ENCODE measurements at places on chromosomes 6 and 20. TPM values are rescaled to one million over a fixed set of nuclear protein-coding genes. Genes with fewer than 3 reads are reported as not detected.

Gene PSORS1C2
- total RNA-seq: not detected

Gene CLVS2
- total RNA-seq: not detected

Gene PDE10A
- not detected for total RNA-seq

Gene SYTL3
- total RNA-seq: 0.89 TPM

Gene BFSP1
- not detected for total RNA-seq

Gene SRSF6
- total RNA-seq: 176 TPM

DNA sequence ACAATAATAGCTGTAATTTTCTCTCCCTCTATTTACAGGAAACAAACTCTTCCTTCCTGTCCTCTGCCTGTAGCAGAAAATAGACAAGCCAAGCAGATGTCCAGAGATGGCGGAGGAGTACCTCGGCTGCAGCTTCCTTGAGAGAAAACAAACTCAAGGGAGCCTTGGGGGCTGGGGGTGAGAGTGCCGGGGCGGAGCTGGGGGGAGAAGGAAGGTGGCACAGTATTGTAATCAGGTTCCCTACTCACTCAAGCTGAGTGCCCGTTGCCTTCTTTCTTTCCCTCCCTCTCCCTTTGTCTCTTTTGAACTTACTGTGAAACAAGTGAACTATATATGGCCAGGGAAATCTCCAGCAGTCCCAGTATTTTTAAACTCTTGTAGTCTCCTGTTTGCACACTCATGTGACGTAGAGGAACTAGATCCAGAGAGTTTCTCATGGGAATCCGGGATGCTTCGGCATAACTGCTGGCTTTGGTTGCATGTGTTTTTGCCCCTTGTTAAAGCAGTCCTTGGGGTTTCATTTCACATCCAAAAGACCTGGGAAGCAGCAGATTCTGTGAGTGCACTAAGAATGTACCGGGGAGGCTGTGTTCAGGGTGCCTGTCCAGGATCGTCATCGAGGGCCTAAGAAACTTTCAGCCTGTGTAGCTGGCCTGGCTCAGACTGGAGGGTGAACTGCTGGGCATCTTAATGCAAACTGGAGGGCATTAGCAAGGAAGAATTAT, 44.6 kb upstream of the HDDC2 start:
- DNase-seq: peak; percentile 74

GRCh38 chr6:131773284-131773950, 34.4 kb upstream of the ENPP1 start:
- no peak for DNase-seq

DNA sequence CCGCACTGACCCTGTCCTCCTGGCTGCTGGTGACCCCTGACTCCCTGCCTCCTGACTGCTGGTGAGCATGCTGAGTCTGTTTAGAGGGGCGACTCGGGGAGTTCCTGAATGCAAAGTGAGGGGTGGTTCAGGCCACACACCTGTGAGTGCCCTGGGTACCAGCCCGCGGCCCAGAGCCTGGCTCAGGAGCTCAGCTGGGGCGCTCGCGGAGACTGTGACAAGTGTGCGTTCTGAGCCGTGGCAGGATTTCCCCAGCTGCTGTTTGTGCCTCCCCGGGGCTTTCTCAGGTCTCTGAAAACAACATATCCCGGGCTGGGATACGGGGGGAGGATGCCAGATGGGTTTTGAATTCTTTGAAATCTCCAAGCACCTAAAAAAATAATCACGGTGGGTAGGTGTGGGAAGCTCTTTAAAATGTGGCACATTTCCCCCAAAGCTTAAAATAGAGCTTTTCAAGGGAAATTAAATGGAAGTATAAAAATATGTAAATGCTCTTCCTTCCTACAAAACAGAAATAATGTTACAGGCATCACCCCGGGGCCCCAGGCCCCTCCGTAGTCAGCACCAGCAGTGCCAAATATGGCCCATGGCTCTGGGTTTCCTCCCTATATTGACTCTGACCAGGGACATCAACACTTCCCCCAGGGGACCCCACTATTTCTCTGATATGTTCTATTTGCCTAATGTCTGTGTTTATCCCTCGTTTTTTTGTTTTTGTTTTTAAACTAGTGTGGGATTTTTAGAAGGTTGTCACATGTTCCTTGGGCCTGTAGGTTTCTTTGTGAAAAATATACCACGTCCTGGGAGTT, 49.9 kb upstream of the TAGAP start:
- DNase-seq: peak; percentile 96

GRCh38 chr6:138229072-138229471, 10.8 kb upstream of the PBOV1 start:
- DNase-seq: no peak

DNA sequence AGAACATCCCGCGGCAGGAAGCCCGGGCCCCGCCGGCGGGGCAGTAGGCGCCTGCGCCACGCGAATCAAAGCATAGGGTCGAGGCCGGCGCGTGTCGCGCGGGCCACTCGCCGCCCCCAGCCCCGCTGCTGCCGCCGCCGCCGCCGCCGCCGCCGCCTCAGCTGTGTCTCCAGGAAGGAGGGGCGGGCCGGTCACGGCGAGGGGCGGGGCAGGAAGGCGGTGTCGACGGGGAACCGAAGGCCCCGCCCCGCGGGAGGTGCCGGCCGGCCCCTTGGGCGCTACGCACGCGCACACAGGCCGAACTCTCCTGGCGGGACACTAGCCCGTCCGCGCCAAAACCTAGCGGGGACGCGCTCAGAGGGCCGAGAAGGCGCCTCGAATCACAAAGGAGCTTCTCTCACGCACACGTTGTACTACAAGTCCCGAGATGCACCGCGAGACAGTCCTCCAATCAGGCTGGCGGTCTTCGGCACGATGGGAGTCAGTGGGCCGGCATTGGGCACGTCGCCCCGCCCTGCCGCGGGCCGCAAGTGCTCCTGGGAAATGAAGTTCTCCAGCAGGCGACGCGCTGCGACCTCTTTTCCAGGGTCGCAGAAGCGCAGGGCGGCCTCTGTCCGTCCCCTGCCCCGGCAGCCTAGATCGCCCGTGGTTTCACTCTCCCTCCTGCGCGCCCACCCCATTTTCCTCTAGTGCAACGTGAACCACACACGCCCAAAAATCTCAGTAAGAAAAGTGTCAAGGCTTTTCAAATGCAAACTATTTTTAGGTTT, at the start of gene RALGAPA2:
Gene RALGAPA2, minus strand, starts transcription at position 171 of the 770 bp plus-strand sequence. Its CDS starts 164 bp downstream, at position 7.
- peak; percentile 97 for DNase-seq

DNA sequence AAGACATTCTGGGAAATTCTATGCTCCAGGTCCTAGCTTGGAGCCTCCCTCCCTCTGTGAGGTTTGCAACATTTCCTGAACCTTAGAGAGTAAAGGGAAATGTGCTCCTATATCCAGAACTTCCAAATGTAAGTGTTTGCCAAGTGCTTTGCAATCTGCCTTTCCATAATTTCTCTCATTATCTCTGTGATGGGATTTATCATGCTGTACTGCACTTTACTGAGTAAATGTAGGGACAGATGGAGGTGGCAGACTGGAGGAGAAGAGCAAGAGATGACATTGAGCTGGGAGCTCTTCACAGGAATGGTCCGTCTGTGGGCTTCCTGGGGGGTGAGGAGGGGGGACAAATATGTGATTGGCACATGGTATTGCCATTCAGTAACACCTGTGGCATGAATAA, 184.3 kb downstream of the SOX4 start:
- no peak for DNase-seq

DNA sequence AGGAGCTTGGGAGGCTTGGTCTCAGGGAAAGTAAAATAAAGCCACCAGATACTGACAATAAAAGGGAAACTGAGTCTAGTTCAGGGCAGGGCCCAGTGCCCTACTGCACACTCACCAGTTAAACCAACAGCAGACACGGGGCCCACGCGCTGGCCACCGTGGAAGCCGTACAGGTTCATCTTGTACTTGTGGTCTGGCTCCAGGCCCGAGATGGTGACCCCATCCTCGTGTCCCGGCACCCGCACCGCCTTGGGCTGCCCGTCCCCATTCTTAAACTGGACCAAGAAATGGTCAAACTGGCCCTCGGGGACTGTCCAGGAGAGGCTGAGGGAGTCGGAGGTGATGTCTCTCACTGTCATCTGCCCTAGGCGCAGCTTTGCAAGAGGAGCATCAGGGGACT, 26.5 kb downstream of the CYP21A2 start:
- DNase-seq: no peak

GRCh38 chr6:151389618-151390275, 1.6 kb downstream of the ZBTB2 start:
- DNase-seq: peak; percentile 65

GRCh38 chr6:170180671-170181337, 110.1 kb downstream of the DLL1 start:
- no peak for DNase-seq

GRCh38 chr20:5470943-5471342, 154.2 kb upstream of the PROKR2 start:
- no peak for DNase-seq

DNA sequence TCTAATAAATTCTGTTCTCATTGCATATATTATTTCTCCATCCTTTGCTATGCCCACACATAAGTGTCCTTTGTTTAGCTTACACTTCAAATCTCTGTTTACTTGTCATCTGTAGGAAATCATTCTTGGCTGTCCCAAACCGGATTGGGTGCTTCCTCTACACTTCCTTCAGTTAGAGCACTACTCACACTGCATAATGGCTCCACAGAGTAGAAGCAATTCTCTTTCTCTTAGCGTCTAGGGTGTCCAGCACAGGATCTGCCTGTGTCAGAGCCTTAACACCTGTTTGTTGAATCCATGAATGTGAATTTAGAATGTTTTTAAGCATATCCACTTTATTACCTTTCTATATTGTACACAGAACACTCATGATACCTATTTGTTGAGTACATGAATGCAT, 87.0 kb upstream of the BMP2 start:
- no peak for DNase-seq

DNA sequence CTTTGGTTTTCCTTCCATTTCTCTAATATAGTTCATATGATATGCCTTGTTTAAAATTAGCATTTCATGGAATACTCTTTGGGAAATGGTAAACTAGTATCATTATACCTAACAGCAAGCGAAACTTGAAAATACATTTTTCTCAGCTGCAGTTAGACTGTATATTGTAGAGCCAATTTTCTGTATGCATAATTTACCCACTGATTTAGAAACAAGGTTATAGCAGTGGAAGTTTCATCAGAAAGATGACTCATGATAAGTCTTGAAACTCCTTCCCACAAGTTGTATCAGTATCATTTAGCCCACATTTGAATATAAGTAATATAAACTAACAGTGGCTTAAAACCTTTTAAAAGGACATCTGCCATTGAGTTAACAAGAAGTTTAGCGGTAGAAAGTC, 164.8 kb upstream of the BMP5 start:
- DNase-seq: no peak

- no peak for DNase-seq
Measured at GRCh38 chr6:10248378-10248843, 166.5 kb downstream of the TFAP2A start.
